Kidney (tissue), 22 donors: ENCODE measurements at places on chromosomes 11 and 22. TPM values are rescaled to one million over a fixed set of nuclear protein-coding genes. Genes with fewer than 3 reads are reported as not detected.

GRCh38 chr11:109752212-109752825 is 330.3 kb downstream of the C11orf87 start:
- no peaks in the 10 kb centered on the region for H3K36me3 ChIP-seq
- no peak overlapping the region for H3K4me3 ChIP-seq
- no peaks in the 10 kb centered on the region for H3K27me3 ChIP-seq
- H3K27ac ChIP-seq: no peak overlapping the region
- DNase-seq: no peak

Gene NXPE2
- 0.22 TPM for total RNA-seq

- no peaks in the 10 kb centered on the region for H3K4me1 ChIP-seq
- H3K4me3 ChIP-seq: no peak overlapping the region
- H3K36me3 ChIP-seq: no peaks in the 10 kb centered on the region
- no peak for DNase-seq
- no peak overlapping the region for H3K27ac ChIP-seq
- no peaks in the 10 kb centered on the region for H3K27me3 ChIP-seq
Measured at GRCh38 chr11:85863855-85864254, 8.7 kb downstream of the CCDC83 start.

Gene C1QTNF5
- 42.8 TPM for total RNA-seq

Gene CDON
- total RNA-seq: 4.0 TPM
